ENCODE measurements at places on chromosomes 2 and 18. TPM values are rescaled to one million over a fixed set of nuclear protein-coding genes. Genes with fewer than 3 reads are reported as not detected.

RNASEH1 gene
- 29.2 TPM for total RNA-seq

TSPYL6 gene
- not detected for total RNA-seq

C1QL2 gene
- not detected for total RNA-seq

STARD7 gene
- 61.0 TPM for total RNA-seq

EN1 gene
- not detected for total RNA-seq

CFAP65 gene
- not detected for total RNA-seq

HMSD gene
- not detected for total RNA-seq

REG3A gene
- not detected for total RNA-seq

SERPINB13 gene
- total RNA-seq: not detected

SPOPL gene
- total RNA-seq: 9.9 TPM

OTX1 gene
- not detected for total RNA-seq

STON1 gene
- total RNA-seq: 9.6 TPM
